GM13977 (cell line): ENCODE measurements at places on chromosomes 5 and 9.

- DNase-seq: no peak
Measured at GRCh38 chr5:134492568-134492967, 32.9 kb upstream of the JADE2 start.

GRCh38 chr5:175246242-175246888 is 197.6 kb downstream of the DRD1 start:
- no peak for DNase-seq

DNA sequence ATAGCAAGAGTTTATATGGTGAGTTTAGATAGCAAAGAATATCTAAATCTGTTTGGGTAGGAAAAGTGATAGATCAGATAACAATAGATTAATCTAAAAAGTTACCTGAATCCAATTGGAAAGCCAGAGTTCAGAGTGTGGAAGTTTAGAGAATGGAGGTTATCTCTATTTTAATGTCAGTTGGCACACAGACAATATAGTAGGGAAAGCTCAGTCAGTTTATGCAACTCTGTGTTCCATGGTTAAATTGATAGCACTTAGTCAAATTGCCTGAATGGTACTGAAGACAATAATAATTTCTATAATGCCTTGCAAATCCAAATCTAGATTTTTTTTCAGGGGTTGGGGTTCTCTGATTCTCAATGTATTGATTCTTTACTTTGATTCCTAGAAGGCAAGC is 77.0 kb downstream of the ARHGEF28 start:
- DNase-seq: no peak

- no peak for DNase-seq
Measured at GRCh38 chr9:95980262-95981125, 105.0 kb downstream of the ERCC6L2 start.

DNA sequence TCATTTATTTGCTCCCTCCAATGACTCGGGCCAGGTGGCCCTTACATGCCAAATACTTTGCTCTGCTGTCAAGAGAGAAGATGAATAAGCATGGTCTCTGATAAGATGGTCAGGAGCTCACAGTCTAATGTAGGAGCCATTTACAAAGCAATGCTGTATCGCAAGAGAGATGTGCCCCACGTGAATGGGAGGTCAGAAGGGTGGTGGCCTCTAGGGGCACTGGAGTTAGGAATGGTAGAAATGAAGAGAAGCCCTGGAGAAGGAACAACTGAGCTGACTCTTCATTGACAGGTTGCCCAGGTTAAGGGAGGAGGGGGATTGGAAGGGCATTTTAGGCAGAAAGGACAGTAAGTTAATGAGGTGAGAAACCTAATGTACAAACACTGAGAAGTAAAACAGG is 286.5 kb downstream of the KCTD16 start:
- DNase-seq: no peak
